ENCODE measurements at places on chromosomes 11 and 22.

- no peak for DNase-seq
Measured at GRCh38 chr11:78163828-78164227, 24.4 kb upstream of the ALG8 start.

DNA sequence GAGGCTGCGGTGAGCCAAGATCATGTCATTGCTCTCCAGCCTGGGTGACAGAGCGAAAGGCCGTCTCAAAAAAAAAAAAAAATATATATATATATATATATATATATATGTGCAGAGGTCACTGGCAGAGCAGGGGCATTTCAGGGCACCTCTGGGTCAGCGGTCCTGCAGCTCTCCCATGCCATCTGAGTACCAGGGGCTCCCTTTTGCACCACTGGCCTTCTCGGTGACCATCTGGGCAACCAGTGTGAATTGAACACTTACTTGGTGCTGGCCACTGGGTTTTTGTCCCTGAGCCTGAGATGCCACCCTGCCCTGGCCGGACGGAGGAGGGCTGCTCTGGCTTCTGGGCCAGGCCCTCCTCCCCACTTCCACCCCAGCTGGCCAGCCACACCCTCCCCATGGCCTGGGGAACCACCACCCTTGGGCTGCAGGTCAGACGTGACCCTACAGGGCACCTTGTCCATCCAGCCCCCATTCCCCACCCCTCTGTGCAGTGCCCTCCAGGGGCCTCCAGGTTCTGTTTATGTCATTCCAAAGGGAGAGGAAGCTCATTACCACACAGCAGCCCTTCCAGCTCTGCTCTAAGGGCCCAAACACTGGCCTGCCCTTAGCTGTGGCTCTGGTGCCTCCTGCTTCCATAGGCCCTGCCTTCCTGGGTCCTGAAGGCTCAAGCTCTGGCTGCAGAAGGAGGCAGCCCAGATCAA, 10.3 kb downstream of the MAPK8IP1 start:
- no peak for DNase-seq

DNA sequence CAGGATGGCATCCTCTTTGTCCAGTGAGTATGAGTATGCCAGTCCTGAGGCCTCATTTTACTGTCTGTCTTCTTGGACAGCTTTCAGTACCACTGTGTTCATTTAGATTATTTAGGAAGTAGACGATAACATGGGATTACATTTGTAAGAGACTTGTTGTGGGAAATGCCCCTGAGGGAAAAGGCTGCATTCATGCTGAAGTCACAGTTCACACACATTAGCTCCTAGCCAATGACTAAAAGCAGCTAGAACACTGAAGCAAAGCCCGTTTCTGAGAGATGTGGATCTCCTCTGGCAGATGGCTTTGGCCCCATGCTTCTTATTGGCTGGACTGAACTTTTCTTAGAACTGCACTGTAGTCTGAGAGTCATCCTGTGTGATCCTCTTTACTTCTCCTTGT, 242.4 kb downstream of the FAM76B start:
- no peak for DNase-seq

DNA sequence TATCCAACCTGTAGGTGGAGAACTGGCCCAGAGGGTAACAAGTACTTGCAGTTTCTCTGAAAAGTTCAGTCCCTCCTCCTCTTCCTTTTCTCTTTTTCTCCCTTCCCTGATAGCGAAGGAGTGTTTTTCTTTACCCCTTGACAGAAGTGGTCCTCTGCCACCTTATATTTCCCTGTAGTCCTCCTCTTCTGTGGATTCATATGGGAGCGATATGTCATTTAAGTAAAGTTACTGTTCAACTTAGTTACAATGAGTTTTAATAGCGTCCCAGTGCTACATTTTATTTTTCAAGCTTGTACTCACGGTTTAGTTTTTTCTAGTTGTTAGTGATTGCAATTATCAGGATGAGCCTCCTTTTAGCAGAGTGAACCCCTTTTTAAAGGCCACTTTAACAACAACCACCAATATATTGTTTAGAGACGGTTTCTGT, 1.4 kb downstream of the PCF11 start:
- DNase-seq = no peak

DNA sequence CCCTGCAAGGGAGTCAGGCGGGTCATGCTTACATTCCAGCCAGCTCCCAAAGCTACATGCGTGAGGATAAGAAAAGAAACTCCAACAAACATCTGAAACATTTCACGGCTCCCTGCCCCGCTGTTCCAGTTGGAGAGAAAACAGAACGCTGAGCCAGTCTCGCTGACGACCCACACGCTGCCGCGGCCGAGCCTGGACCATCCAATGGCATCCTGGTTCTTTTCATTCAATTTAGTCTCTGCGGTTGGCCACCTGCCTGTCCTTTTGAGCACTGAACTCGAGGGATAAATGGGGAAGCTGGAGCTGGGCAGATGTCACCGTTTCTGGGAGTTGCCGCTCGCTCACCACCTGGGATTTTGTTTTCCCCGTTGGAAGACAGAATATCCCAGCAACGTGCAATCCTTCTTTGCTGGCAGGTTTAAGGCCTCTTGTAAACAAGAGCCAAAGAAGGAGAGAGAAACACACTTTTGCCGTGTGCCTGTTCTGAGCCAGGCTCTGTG, 45.3 kb upstream of the SHISAL1 start:
- DNase-seq = no peak

- DNase-seq = no peak
Measured at GRCh38 chr22:50656122-50657070, 16.2 kb upstream of the SHANK3 start.

DNA sequence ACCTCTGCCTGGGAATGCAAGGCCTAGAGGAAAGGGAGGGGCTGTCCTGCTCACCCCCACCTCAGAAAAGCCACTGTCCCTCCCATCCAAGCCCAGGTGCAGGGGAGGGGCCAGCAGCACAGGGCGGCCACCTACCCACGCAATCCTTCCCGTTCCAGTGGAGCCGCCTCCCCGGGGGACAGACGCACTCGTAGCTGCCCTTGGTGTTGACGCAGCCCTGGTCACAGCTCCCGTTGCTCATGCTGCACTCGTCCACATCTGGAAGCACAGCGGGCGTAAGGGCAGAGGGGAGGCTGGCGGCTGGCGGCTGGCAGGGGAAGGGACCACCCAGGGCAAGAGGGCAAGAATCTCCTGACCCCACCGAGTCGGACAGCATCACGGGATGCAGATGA, 40.3 kb upstream of the TTLL12 start:
- DNase-seq = no peak

DNA sequence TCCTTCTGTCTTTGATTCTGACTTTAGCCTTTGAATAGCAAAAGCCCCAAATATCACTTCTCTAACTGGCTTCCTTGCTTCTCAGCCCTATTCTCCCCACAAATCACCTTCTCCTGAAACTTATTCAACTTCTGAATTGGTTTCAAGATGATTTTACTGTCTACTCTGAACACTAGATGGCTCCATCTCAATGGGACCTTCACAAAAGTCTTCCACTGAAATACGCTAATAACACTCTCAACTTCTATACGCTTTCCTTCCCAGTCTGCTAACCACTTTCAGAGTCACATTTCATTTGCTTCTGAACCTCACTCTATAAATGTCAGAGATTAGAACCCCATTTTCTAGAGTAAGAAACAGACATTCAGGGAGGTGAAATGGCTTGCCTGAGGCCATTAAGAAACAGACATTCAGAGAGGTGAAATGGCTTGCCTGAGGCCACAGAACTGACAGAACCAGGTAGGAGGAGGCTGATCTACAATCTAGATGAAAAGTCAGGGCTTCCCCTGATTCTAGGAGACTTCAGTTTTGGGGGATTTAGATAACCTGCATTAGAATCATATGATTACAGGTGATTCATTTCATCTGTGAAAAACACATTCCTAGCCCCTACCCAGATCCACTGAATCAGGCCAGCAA, 20.6 kb downstream of the MORC2 start:
- DNase-seq = no peak

GRCh38 chr11:17496406-17496805, 19.8 kb upstream of the ABCC8 start:
- no peak for DNase-seq

GRCh38 chr22:41280065-41280464, 5.9 kb downstream of the RANGAP1 start:
- no peak for DNase-seq

DNA sequence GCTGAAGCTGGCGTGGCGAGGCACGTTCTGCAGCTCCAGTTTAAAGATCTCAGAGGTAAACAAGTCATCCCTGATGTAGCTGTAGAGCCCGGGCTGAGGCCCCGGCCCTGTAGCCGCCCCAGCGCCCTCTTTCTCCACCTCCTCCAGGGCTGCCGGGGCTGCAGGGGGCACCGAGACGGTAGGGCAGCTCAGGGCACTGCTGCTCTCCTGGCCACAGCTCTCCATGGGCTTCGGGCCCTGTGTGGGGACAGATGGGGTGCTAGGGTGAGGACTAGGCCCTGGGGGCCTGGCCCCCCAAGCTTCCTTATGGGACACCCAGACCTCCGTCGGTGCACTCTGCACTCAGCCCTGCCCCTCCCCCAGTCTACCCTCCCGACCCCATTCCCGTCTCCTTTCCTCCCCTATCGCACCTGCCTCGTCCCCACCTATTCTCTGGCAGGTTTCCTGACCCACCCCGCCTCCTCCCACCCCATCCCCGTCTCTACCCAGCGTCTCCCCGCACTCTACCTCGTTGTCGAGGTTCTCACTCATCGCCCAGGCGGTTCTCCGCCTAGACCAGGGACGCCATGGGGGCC, 559 bp downstream of the RANBP1 start:
- DNase-seq = no peak

GRCh38 chr11:130827451-130828377, 88.6 kb downstream of the SNX19 start:
- no peak for DNase-seq
